ENCODE measurements at places on chromosomes 7 and 10.

DNA sequence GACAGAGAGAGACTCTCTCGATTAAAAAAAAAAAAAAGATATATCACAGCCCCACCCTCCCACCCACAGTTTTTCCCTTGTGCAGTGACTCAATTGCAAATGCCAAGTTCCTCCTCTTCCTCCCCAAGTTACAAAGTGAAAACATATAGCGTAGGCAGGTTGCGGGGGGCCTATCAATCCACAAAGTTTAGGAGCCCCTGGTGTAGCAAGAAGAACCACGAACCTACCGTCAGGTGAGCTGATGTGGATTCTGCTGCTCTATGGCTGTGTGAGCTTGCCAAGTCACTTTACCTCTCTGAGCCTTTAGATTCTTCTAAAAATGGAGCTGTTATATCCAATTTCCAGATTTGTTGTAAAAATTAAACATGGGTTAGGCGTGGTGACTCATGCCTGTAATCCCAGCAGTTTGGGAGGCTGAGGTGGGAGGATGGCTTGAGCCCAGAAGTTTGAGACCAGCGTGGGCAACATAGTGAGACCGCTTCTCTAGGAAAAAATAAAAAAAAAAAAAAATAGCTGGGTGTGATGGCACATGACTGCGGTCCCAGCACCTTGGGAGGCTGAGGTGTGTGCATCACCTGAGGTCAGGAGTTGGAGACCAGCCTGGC is 8.2 kb upstream of the RHBDD2 start:
- DNase-seq, result peak; percentile 48

DNA sequence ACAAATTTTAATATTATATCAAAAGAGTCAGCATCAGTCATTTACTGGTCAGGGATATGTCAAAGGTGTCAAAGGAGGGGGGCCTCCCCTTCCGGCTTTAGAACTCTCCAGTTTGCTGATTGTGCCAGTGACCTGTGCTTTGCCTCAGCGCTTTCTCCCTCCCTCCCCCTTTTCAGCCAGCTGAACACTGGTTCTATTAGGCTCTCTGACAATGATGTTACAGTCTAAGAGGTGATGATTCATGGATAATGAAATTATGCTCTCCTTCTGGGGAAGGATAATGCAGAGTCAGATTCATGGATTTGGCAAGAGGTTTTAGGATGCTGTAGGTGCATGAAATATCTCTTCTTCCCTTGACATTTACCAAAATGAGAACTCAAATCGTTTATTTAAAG is 6.1 kb downstream of the LRRTM3 start:
- no peak for DNase-seq

- DNase-seq, result no peak
Measured at GRCh38 chr7:36303202-36304098, 86.2 kb upstream of the ANLN start.

- no peak for DNase-seq
Measured at GRCh38 chr7:47328392-47329319, 253.3 kb downstream of the TNS3 start.

- no peak for DNase-seq
Measured at GRCh38 chr10:36802490-36803153, 322.8 kb upstream of the ANKRD30A start.

GRCh38 chr7:36810489-36810888 is 86.2 kb upstream of the AOAH start:
- no peak for DNase-seq

Data from stimulated activated naive CD8-positive, alpha-beta T cell treated with anti-CD3 and anti-CD28 coated beads, Interleukin-15, Interleukin-2, amounts not matched to agents 100 U/mL and 50 U/mL, for 24 hours (primary cell).